Hematopoietic multipotent progenitor cell treated with erythropoietin and hydrocortisone succinate and interleukin-3 and kit ligand, for 8 days (in vitro differentiated cells): ENCODE measurements at places on chromosomes 3 and 15.
A peak's percentile ranks its signal among the peaks of the same experiment; 100 is the strongest.

DNA sequence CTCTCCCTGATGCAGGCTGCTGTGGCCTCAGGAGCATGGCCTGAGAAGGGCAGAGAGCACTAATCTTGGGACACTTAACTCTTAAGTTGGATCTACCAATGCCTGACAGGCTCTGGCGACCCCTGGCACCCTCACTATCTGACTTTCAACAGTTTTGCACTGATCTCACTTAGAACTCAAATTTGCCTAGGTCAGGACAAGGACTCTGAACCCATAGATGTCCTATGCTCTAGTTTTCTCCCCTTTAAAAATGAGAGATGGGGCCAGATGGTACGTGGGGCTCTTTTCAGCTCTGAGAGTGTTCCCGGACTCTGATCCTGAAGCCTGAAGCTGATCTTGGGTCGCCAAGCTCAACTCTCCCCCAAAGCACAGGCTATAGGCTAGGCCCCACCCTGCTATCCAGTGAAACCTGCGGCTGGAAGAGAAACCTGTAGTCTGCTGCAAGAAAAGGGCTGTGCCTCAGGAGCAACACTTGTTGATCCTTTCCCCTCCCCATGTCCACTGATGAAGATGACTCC lies 65.7 kb downstream of the RPL39L start:
- DNase-seq = no peak

DNA sequence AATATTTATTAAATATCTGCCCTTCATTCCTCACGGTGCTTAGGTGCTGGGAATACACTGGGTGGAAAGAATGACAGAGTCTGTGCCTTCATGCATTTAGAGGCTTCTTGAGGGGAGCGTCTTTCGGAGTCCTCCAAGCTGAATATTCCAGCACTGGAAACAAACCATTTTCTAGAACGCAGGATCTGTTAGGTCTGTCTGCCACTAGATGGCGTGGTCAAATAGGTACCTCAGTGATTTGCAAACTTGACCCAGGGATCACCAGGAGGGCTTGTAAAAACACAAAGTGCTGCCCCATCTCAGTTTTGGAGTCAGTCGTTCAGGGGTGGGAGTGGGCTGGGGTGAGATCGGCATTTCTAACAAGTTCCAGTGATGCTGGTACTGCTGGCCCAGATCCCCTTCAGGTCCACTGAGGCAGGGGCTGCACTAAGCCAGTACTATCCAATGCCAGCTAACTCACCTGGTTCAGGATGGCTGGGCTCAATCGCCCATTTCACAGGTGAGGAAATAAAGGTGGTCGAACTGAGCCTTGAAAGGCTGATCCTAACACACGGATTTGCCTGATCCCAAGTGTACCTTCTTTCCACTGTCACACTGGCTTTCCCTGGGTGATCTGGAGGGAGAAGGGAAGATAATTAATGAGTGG lies 14.8 kb downstream of the ARNT2 start:
- peak; percentile 40 for DNase-seq

GRCh38 chr3:131699001-131699400 lies 196.2 kb upstream of the MRPL3 start:
- DNase-seq = no peak

DNA sequence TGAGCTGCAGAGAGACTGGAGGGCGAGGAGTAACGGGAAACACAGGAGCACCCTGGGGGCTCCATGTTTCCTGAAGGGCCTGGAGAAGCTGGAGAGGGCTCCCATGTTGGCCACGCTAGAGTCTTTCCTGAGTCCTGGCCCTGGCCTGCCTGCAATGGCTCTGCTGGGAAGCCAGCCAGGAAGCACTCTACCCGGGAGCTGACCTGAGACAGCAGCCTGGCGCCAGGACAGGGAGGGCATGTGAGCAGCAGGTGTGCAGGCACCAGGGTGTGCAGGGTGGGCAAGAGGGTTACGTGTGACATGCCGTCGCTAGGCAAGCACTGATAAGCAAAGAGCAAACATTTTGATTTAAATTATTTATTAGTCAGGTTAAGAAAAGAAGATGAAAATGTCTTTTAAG lies 301.4 kb downstream of the OCA2 start:
- DNase-seq = no peak

- DNase-seq = no peak
Measured at GRCh38 chr3:195931582-195932273, 23.4 kb upstream of the TNK2 start.

DNA sequence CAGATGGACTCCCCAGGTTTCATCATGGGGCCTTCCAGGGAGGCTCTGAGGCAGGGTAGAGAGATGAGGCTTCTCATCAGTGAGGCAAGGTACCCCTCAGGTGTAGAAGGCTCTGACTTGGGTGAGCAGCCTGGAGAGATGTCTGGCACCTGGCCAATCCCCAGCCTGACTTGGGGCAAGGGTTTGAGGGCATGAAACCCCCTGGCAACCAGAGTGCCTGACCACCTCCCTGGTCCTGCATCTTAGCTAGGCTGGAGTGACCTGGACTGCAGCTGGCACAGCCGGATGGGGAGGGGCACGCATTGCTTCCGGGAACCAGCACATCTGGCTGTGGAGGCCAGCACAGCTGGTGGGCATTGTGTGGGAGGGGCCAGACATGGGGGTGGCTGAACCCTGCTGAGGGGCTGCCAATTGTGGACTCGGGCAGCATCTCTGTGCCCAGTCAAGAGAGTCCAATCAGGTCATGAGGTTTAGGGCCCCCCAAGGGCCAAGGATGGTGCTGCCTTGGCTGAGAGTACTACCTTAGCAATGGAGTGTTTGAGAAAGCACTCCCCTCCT lies 1.9 kb downstream of the ZBTB47 start:
- no peak for DNase-seq

GRCh38 chr15:101504373-101504772 lies 14.9 kb upstream of the PCSK6 start:
- no peak for DNase-seq

GRCh38 chr15:31268108-31268501 lies 58.5 kb upstream of the KLF13 start:
- DNase-seq = no peak

GRCh38 chr3:83321457-83321856 lies 1560.0 kb upstream of the GBE1 start:
- DNase-seq = no peak

DNA sequence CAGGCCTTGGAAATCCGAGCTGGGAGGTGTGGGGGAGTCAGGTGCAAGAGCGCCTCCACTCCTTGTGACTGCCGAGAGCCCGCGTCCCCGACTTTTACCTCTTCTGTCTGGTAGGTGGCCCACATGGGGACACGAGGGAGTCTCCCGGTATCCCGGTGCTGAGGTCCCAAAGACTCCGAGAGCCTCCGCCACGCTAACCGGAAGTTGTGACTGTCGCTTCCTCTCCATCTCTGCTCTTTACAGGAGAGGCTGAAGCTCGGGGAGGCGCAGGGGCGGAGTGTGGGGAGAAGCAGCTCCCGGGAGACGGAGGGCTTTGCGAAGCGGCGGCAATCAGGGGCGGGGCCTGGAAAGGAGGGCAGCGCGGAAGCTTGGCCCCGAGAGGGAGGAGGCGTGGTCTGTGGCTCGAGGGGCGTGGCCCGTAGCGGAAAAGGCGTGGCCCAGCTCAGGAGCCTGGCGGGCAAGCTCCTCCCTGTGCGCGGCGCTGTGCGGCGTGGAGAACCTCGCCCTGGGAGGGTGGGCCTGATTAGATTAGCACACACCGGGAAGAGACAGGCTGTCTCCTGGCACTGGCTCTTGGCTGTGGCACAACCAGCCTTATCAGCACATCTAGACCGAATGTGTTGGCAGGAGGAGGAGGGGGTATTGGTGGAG lies 143.9 kb downstream of the GABRB3 start:
- peak; percentile 48 for DNase-seq

GRCh38 chr3:111577798-111578685 lies 17.1 kb downstream of the ZBED2 start:
- DNase-seq = peak; percentile 43

- no peak for DNase-seq
Measured at GRCh38 chr3:131553495-131554247, 50.9 kb upstream of the MRPL3 start.

DNA sequence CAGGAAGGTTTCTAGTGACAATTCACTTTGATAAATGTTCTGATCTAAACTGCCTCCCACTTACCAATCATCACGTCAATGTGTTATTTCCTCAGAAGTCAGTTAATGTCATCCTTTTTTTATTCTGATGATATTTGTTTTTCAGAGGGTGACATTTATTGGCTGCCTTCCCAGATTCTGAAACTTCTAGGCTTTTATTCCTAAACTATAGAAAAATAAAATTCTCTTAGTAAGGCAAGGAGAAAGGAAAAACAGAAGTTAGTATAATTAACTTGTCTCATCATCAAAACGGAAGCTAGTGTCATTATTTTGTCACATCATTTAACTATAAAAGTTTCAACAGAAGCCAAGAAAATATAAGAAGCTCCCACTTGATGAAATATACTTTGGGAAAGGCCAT lies 100.0 kb upstream of the C3orf80 start:
- DNase-seq = no peak

- no peak for DNase-seq
Measured at GRCh38 chr3:42844412-42844713, 31.3 kb downstream of the CYP8B1 start.

DNA sequence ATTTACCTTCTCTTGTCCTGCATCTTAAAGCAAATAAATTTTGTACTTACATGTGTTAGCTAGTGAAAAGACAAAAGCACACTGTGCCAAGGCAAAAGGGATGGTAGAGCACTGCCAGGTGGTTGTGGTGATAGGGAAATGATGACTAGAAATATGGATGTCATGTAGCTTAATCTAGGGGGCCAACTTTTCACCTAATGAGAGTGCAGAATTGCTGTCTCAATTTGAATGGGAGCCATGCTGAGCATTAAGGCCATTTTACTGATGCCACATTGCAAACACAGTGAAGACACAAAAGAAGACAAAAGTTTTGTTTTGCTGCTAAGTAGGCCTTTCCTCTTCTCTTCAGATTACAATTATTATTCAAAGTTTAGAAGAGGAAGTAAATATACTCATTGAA lies 274.7 kb downstream of the PDCD6IP start:
- DNase-seq = no peak

DNA sequence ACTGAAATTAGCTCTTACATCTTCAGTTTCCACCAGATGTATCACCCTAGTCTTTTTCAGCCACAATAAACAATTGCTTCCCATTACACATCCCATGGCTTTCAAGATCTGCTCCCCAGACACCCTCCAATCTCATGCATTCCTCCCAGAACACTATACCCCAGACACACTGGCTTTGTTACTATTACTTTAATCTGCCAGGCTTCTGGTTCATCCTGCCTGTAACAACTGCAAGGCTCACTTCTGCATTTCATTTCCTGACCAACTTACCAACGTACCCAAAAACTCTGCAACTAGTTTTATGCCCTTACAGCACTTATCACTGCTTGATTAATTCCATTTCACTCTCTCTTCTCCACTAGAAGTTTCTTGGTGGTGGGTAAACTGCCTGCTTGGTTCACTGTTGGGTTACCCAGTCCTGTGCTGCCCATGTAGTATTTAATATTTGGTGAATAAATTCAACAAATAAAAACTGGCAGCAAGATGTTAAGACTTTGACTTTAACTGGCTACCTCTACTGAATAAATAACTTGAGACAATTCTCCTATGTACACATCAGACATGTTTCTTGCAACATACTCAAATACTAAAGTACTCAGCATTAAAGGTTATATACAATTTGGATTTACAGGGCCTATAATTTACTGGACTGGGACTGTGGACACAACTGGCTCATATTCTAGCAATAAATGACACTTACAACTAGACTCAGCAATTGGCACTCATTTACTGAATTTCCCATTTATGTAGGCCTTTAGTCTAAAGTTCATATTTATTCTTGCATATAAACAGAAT lies 2.7 kb downstream of the RPL22L1 start:
- DNase-seq = peak; percentile 27

DNA sequence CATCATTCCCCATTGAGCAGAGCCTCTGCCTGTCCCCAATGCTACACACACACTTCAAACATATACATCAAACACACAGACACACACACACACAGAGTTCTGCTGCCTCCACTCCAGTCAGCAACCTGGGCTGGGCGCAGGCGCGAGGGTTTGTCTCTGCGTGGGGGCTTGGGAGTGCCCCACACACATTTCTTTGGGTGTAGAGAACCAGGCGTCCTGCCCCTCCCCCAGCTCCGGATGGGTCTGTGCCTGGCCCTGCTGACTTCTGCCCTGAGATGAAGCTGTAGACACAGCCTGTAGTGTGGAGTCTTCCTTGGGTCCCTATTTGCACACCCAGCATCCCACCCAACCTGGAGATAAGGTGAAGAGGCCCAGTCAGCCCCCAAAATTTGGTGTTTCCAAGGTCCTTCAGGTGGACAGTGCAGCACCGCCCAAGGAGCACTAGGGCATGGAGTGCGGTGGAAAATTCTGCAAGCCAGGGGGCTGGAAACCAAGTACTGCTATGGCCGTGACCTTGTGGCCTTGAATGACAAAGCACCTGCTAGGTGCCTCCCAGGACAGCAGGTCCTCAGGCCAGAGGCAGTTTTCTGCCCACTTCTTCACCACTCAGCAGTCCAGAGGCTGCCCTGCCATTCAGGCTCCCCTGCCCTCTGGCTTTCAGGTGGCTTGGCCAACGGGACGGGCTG lies 26.8 kb downstream of the FBXW12 start:
- no peak for DNase-seq

GRCh38 chr15:72342385-72342784 lies 22.4 kb upstream of the CELF6 start:
- DNase-seq = peak; percentile 25

- DNase-seq = no peak
Measured at GRCh38 chr3:43953814-43954692, 263.3 kb downstream of the ABHD5 start.

- peak; percentile 52 for DNase-seq
Measured at GRCh38 chr3:13346481-13347389, 73.4 kb downstream of the NUP210 start.

DNA sequence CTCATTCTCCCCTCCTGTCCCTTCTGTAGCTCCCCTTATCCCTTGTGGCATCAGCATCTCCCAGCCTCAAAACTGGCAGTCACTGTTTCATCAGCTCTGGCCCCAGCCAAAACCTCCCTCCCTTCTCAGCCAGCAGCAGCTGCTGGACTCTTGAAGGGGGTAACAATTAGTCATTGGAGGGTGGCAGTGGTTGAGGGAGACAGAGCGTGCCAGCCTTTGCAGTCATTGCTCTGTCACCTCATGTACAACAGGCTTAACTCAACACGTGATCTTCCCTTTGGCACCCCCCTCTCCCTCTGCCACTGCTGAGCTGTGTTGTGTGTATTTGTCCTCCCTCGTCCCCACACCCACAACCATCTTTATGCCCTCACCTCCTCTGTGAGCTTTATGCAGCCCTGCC lies 28.2 kb downstream of the RBP2 start:
- DNase-seq = no peak

GRCh38 chr15:29589975-29590374 lies 232.3 kb downstream of the TJP1 start:
- DNase-seq = no peak

- no peak for DNase-seq
Measured at GRCh38 chr3:32256206-32256605, 17.7 kb downstream of the CMTM8 start.

DNA sequence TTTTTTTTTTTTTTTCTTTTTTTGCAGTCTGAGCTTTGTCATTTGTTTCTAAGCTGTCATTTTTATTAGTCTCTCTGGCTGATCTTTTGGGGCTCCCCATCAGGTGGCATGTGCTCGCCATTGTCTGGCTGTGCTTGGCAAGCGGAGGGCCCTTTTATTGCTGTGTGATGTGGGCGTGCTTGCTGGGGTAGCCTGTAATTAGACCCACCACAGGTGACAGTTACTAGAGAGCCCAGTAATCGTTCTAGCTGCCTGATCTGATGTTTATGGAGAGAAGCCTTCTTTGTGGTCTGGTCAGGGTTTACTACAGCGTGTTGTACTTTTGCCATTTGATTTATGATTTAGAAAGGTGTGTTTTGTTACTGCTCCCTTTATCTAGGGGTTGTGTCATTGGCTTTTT lies 179.9 kb downstream of the MCTP2 start:
- no peak for DNase-seq
